ENCODE measurements at places on chromosomes 3 and 15. TPM values are rescaled to one million over a fixed set of nuclear protein-coding genes. Genes with fewer than 3 reads are reported as not detected.

GRCh38 chr3:131704098-131704497, 201.3 kb upstream of the MRPL3 start:
- no peak for DNase-seq

DNA sequence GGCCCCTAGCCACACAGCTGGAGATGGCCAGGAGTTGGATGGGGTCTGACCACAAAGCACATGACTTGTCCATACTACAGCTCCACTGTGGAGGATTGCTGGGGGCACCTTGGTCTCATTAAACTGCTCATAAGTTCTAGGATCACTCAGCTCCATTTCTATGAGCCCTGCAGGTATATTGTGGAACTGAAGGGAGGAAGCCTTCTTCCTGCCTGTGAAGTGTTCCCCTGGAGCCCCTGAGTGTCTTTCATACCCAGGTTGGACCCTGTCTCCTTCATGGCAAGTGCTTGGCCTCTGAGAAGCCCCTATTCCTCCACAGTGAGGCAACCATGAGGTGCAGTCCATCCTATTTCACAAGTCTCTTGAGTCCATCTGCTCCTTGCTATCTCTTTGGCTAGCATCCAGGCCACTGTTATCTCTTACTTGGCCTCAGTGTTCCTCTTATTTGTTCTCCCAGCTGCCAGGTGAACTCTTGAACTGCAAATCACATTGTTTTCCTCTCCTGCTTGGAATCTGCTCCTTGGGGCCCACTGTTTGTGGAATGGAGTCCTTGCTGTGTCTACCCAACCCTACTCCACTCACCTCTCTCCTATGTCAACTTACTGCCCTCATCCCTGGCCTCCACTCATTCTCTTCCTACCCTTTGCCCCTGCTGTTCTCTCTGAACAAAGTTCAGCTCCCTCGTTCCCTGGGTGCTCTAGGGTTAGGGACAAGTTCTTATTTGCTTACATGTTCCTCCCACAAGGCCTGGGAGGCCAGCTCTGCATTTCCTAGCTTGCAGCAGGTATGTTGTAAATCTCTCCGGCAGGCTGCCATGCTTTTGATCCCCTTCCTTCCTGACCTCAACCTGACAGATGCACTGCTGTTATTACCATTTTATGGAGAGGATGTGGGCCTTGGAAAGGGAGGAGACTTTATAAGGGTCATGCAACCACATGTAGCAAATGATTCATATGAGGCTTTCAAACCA, 1.2 kb downstream of the ACOX2 start:
- DNase-seq, result no peak

GRCh38 chr3:180534828-180535227, 67.1 kb upstream of the TTC14 start:
- DNase-seq, result no peak

DNA sequence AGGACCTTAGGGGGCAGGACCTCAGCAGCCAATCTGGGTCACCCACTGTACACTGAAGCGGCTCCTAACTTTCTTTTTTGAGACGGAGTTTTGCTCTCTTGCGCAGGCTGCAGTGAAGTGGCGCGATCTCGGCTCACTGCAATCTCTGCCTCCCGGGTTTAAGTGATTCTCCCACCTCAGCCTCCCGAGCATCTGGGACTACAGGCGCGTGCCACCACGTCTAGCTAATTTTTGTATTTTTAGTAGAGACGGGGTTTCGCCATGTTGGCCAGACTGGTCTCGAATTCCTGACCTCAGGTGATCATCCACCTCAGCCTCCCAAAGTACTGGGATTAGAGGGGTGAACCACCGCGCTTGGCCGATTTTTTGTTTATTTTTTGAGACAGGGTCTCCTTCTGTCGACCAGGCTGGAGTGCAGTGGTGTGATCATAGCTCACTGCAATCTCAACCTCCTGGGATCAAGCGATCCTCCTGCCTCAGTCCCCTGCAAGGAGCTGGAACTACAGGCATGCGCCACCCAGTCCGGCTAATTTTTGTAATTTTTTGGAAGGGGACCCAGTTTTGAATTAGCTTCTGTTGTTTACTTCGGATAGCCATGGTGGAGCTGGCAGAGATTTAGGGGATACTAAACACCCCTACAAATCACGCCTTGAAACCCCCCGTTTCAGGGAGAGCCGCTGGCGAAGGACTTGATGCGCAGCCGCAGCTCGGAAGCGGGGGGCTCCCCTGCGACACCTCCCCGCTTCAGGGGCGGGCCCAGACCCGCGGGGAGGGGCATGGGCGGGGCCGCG, 1.5 kb upstream of the CLK3 start:
- DNase-seq, result no peak

GRCh38 chr15:57969996-57970395, 95.5 kb downstream of the ALDH1A2 start:
- no peak for DNase-seq

- DNase-seq, result no peak
Measured at GRCh38 chr15:98937413-98938104, 70.0 kb downstream of the PGPEP1L start.

DNA sequence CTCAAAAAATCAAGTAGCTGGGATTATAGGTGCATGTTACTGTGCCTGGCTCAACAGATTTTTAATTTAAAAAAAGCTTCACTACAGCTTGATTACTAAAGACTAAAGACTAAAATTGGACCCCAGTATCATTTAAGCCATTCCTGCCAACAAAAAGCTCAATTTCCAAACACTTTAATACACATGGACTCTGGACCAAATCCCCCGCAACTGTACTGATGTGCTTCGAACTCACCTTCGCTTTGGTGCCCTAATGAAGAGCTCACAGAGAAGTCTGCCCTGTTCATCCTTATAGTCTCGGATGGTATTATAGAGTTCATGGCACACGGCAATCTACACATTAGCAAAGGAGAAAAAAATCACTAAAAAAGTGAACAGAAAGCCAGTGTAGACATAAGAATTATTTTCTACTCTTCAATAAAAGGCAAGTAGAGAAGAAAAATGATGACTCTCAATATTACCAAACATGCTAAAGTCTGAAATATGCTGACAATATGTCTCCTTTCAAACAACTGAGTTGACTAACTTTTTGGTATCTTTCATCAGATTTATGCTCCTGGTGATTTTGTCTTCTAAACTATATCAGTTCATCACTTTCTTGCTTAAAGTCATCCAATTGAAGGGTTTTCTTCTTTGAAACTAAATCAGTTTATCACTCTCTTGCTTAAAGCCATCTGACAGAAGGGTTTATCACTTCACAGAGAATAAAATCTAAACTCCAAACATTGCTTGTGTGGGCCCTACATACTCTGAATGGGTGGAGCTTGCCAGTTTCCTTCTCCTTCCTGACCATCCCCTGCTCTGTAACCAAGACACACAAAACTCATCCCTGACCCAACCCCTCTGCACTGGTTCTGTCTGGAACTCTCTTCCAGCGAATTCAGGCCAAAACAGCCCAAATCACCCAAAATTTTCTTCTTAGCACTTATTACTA, 7.2 kb downstream of the PBRM1 start:
- DNase-seq, result no peak

Gene KCNMB3
- total RNA-seq, result 0.60 TPM

DNA sequence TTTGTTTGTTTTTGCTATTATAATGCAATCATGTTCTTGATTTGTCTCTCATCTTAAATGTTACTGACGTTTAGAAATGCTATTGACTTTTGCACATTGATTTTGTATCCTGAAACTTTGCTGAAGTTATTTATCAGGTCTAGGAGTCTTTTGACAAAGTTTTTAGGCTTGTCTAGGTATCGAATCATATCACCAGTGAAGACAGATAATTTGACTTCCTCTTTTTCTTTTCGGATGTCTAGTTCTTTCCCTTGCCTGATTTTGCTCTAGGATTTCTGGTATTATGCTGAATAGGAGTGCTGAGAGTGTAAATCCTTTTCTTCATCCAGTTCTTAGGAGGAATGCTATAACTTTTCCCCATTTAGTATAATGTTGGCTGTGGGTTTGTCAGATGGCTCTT, 719.7 kb upstream of the BCHE start:
- DNase-seq, result no peak

GRCh38 chr3:143831994-143832393, 16.3 kb downstream of the SLC9A9 start:
- DNase-seq, result no peak

Gene SNURF
- 7.3 TPM for total RNA-seq

DNA sequence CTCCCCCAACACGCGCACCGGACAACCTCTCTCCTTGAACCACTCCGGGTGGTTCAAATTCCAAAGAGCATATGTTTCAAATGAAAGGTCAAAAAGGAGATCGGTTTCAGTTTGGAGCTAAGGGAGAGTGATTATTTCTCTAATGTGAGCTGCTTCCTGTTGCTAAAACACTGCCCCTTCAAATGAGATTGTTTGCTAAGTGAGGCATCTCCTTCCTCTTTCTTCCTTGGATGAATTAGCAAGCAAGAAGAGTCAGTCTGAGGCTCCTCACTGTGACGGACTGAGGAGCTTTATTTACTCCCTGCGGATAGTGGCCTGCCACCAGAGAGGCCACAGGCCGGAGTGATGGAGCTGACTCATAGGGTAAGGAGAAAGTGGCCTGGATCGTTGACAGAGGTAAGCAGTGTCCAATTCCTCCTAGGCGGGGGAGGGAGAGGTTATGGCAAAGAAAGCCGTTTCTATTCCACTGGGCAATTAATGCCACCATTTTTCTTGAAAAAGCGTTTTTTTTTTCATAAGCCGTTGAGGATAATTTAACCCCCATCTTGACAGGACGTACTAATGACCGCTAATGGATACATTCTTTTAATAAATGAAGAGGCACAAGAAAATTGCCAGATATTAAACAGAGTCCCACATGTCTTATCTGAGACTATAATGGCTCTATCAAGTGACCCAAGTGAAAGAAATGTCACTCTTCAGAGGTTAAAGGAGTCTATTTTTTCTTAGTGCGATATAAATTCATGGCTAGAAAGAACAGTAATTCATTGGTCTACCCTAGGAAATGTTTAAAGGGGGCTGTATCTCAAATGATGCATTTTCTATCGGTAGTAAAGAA, 167.0 kb upstream of the ANKRD28 start:
- DNase-seq, result no peak

DNA sequence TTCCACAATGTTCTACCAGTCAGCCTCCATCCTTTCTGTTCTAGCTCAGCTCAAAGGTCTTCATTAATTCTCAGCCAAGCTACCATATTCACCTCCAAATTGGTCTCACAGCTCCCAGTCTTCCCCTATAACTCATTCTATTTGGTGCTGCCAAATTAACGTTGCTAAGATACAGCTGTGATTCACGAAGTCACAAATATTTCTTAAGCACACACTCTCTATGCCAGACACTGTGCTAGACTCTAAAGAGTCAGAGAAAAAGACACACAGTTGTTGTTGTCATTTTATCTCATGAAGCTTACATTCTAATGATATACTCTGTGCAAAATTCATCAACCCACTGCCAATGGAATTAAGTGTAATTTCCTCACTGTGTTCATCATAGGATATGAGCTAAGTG, 102.8 kb downstream of the FRMD5 start:
- no peak for DNase-seq

GRCh38 chr3:41405466-41405865, 206.2 kb downstream of the CTNNB1 start:
- no peak for DNase-seq

All from activated CD4-positive, alpha-beta T cell treated with anti-CD3 and anti-CD28 coated beads, Interleukin-2, amount 10 ng/mL, durations not matched to agents 7 days and 5 days (primary cell).